Urinary bladder (tissue), 4 donors: ENCODE measurements at places on chromosomes 5 and 9. TPM values are rescaled to one million over a fixed set of nuclear protein-coding genes. Genes with fewer than 3 reads are reported as not detected.

Gene SLC34A3
- total RNA-seq: not detected

Gene PLK2
- 212 TPM for total RNA-seq

Gene KLF9
- total RNA-seq: 15.4 TPM

Gene LTC4S
- 1.8 TPM for total RNA-seq

Gene IL7R
- 1.5 TPM for total RNA-seq

Gene TUT7
- 45.0 TPM for total RNA-seq

Gene TNFSF8
- total RNA-seq: 2.3 TPM

Gene UGCG
- total RNA-seq: 79.2 TPM

Gene CCL28
- 1.4 TPM for total RNA-seq

Gene BSPRY
- 1.2 TPM for total RNA-seq

Gene ACTBL2
- total RNA-seq: not detected

Gene CDKN2A
- total RNA-seq: 0.85 TPM

Gene MOB3B
- 8.0 TPM for total RNA-seq

Gene PKN3
- total RNA-seq: 2.4 TPM

Gene ZNF354C
- 28.9 TPM for total RNA-seq

Gene PCDHA1
- total RNA-seq: 0.21 TPM

Gene ANKHD1
- 219 TPM for total RNA-seq

Gene F2RL2
- total RNA-seq: 2.1 TPM

Gene ITK
- total RNA-seq: 1.1 TPM

DNA sequence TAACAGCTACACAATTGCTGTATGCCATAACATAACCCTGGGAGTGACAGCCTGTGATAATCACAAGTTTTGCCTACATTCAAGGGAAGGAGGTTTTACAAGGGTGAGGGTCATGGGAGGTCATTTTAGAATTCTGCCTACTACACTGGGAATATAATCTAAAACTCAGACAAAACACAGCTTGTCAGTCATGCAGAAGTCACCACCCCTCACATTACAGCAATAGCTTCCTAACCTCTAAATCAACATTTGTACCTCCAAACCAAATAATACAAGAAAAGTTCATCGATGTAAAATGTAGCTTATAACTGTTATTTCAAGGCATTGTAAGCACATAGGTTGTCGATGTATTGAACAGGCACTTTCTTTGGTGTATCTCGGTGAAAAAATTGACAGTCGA lies 139.0 kb downstream of the FAM114A2 start:
- DNase-seq: no peak

- DNase-seq: no peak
These were observed 62.9 kb downstream of the SHB start for GRCh38 chr9:38006163-38006562.

DNA sequence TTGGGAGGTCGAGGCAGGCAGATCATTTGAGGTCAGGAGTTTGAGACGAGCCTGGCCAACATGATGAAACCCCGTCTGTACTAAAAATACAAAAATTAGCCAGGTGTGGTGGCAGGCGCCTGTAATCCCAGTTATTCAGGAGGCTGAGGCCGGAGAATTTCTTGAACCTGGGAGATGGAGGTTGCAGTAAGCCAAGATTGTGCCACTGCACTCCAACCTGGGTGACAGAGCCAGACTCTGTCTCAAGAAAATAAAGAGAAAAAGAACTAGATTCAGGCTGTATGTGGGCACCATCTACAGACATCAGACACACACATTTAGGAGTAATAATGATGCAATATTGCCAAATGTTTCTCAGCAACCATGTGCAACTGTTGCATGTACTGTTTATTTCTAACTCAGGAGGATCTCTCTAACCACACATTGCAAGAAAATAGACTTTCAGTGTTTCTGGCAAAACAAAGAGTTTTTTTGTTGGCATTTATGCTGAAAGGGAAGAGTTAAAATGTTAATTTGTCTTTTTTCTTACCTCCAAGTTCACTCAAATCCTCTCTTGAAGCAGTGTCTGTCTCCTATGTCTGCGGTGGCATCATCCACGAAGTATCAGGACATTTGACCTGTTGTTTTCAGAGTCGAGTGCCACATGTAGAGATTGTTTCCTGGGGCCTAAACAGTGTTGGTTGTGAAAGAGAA lies 5.1 kb upstream of the ORM1 start:
- DNase-seq: no peak

GRCh38 chr9:88987661-88988060 lies 3.6 kb upstream of the S1PR3 start:
- DNase-seq: no peak

DNA sequence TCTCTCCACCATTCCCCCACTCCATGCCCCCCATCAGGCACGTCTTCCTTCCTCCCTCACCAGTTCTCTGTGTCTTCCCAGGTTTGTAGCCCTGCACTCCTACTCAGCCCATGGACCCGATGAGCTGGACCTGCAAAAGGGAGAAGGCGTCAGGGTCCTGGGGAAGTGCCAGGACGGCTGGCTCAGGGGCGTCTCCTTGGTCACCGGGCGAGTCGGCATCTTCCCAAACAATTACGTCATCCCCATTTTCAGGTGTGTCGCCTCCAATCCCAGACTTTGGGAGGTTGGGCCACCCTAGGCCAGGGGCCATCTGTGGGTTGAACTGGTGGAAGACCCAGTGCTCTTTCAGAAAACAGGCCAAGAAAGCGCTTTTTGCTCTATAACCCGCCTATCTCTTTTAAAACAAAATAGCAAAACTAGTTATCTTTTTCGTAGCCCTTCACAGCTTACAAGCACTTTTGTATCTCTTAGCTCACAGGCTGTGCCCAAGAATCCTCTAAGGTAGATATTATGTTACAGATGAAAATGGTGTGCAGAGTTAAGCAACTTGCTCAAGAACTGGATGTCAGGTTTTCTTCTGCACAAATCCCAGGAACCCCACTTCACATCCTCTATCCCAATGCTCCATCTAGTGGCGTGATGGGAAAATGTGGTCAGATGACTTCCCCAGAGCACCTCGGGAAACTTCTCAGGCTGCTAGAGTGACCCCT lies 56.2 kb downstream of the PLAC8L1 start:
- DNase-seq: peak; percentile 36

GRCh38 chr9:2787065-2787464 lies 56.8 kb downstream of the PUM3 start:
- DNase-seq: no peak

DNA sequence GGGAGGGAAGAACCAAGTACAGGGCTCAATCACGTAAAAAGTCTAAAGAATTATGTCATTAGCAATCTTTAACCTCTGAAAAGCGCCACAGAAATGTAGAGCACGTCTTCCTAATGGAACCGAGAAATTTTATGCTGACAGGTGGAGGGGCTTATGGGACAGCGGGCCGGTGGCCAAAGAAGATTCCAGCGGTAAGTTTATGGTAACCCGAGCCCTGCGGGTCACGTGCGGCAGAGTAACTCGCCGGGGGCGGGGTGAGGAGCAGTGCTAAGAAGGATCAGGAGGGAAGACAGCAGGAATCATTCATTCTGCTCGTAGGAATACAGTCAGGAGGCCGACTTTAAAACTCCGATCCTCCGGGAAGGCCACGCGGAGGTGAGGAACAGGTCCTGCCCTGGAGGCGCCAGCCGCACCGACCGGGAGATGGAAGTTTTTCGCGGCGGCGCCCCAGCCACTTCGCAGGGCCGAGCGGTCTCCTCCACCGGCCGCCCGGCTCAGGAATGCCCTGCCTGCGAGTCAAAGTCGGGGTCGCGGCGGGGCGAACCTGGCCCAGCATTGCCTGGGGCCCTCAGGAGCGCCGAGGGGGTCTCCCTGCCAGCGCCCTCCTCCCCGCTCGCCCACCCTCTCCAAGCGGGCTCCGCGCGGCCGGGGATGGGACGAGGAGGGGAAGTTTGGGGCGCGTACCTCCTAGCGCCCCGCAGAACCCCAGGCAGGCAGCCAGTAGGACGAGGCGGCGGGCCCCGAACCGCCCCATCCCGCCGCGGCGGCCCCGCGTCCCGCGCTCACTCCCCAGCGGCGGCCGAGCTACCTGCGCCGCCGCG lies 101.8 kb downstream of the ESM1 start:
- DNase-seq: peak; percentile 45

GRCh38 chr5:141857226-141857625 lies 21.0 kb downstream of the PCDH1 start:
- no peak for DNase-seq

GRCh38 chr5:173397516-173397915 lies 69.3 kb upstream of the STC2 start:
- DNase-seq: no peak

GRCh38 chr9:515665-516064 lies 301.0 kb downstream of the DOCK8 start:
- no peak for DNase-seq

GRCh38 chr9:111052791-111053190 lies 14.5 kb upstream of the LPAR1 start:
- DNase-seq: no peak

DNA sequence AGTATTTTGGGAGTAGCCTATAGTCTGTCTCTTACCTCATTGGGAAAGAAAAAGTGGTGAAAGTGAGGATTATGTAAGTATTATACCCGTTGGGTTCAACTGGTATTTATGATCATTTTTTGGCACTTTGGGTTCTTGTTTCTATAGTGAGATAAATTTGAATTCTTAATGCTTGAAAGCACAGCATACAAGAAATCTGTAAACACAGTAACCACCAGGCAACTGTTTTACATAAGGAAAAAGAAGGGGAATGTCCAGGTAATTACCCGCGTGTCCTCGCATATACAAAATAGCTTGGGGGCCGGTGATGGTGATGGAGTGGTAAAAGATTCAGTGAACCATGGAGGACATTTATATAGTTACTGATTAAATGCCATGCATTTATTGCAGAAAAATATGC lies 60.5 kb downstream of the BASP1 start:
- DNase-seq: no peak

DNA sequence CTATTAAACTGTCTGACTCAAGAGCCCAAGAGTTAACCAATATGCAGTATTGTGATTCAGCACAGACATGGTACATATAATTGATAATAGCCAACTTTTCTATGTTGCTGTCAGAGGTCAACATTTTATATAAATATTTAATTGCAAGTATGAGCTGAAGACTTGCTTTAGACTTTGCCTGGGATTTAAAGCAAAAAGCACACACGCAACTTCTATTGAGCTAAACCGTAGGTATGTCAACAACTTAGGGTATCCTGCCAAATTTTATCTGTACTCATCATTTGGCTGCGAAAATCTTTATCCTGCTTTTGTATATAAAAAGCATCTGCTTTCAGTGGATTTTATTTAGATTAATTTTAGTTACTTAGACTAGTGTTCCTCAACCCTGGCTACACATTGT lies 27.4 kb downstream of the UHRF2 start:
- DNase-seq: no peak

- DNase-seq: no peak
These were observed 11.7 kb downstream of the FIBCD1 start for GRCh38 chr9:130927338-130927737.

GRCh38 chr5:100643473-100643872 lies 108.3 kb downstream of the FAM174A start:
- DNase-seq: no peak

GRCh38 chr9:134329886-134330285 lies 3.6 kb downstream of the RXRA start:
- DNase-seq: no peak

GRCh38 chr9:86876621-86877196 lies 70.6 kb downstream of the GAS1 start:
- DNase-seq: no peak

DNA sequence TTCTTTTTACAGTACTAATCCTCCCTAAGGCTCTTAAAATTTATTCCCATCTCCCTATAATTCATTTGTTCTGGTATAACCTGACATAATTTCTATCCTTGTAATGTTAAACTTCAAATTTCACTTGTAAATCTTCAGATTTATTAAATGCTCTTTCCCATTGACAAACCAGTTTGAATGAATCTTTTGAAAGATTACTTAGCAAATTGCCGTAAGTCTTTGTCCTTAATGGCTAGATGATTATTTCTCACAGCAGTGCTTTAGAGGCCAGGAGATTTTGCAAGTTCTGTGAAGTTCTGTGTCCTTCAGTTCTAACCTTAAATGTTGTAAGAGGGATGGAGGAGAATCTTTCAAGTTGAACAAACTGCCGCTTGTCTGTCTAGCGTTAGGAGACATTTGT lies 4.2 kb downstream of the SLC44A1 start:
- DNase-seq: no peak

GRCh38 chr5:151520294-151520693 lies 70.8 kb downstream of the FAT2 start:
- no peak for DNase-seq

DNA sequence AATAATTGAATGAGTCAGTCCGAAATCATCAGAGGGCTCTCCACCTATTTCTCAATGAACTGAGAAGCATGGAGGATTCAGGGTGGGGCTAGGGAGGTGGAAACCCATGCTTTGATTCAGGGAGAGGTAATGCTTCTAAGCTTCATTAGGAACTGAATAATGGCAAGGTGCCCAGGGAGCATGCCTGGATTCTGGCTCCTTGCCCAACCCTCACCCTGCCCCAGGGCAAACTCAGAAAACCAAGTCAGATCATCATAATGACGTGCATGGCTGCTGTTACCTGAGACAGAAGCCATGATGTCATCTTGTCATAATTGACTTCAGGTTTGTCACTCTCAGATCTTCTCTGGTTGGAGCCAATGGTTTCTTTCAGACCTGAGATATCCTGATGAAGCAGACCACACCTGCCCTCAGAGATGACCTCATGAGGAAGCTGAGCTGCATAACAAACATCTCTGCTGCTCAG lies 199.6 kb downstream of the SYK start:
- no peak for DNase-seq

DNA sequence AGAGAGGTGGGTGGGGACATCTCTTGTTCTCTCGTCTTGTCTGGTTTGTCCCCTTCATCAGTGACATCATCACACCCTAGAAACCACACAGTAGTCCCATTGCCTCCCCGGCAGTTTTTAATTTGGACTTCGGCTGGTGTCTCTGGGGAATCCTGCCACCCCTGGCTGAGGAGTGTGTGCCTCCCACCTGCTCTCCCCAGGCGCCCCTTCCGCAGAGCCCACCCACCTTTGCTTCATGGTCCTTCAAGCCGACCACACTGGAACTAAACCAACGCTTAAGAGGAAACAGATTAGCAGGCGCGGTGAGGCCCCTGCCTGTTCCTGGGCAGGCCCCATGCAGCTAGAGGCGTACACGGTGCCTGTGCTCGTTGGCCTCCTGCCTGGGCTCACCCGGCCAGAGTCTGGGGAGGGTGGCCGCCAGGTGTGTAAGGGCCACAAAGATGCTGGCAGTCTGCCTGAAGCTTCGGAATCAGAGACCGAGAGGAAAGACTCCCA lies 107.6 kb upstream of the SPRY4 start:
- no peak for DNase-seq

GRCh38 chr5:75331-76320 lies 16.3 kb upstream of the PLEKHG4B start:
- DNase-seq: no peak

- DNase-seq: no peak
These were observed 51.5 kb downstream of the PCSK1 start for GRCh38 chr5:96381526-96381925.

GRCh38 chr5:66991746-66992145 lies 204.9 kb downstream of the CD180 start:
- DNase-seq: no peak

DNA sequence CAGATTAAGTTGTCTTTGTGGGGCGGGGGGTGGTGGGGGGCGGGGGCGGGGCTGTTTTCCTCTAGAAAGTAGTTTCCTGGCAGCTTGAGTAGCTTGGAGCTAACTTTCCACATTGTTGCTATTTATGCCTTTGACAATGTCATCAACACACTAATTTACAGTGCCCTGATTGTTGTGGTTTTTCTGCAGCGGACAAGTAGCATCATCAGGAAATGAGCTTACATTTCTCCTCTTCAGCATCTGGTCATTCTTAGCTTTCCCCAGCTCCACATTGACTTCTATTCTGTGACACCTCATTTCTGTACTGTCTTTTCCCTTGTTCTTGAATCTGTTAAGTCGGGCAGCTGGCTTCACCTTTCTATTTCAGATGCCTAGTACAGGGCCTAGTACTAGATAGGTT lies 112.3 kb upstream of the RAD23B start:
- DNase-seq: no peak

GRCh38 chr9:128298535-128299482 lies 22.7 kb downstream of the SWI5 start:
- no peak for DNase-seq
